ENCODE measurements at places on chromosomes 6 and 20. TPM values are rescaled to one million over a fixed set of nuclear protein-coding genes. Genes with fewer than 3 reads are reported as not detected.

GRCh38 chr20:46085179-46085851 lies 4.4 kb downstream of the NCOA5 start:
- H3K27me3 ChIP-seq = no peaks in the 10 kb centered on the region
- peak; percentile 11 for DNase-seq
- H3K36me3 ChIP-seq = peaks cover 2% of the 10 kb centered on the region
- peaks cover 30% of the 10 kb centered on the region for H3K4me1 ChIP-seq
- no peak overlapping the region for H3K27ac ChIP-seq
- H3K4me3 ChIP-seq = no peak overlapping the region

Gene DDR1
- 42.9 TPM for total RNA-seq

DNA sequence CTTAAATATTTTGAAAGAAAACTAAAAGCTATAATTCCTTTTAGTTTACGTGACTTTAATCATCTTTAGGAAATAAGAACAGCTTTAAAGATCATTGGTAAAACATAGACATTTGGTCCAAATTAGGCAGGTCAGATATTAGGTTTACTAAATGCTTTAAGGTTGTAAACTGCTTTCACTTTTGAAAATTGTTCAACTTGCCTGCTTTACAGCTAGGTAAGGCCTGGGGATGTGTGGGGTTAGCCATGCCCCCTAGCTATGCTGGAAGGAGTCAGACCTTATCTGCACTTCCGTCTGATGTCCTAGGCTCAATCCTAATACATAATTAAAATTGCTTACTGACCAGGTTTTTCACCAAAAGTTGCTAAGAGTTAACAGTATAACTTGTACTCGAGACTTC lies 30.5 kb upstream of the TPD52L1 start:
- no peak overlapping the region for H3K4me3 ChIP-seq
- H3K27me3 ChIP-seq = no peaks in the 10 kb centered on the region
- H3K4me1 ChIP-seq = peaks cover 6% of the 10 kb centered on the region
- H3K27ac ChIP-seq = no peak overlapping the region
- H3K36me3 ChIP-seq = no peaks in the 10 kb centered on the region
- DNase-seq = no peak

GRCh38 chr6:145323646-145324045 lies 411.7 kb downstream of the EPM2A start:
- no peak for DNase-seq
- no peak overlapping the region for H3K4me3 ChIP-seq
- no peak overlapping the region for H3K27ac ChIP-seq
- H3K4me1 ChIP-seq = no peaks in the 10 kb centered on the region
- H3K27me3 ChIP-seq = no peaks in the 10 kb centered on the region

Gene TP53TG5
- not detected for total RNA-seq

- peak overlapping the region; percentile 53 for H3K4me3 ChIP-seq
- H3K4me1 ChIP-seq = peaks cover 32% of the 10 kb centered on the region
- DNase-seq = peak; percentile 26
- no peaks in the 10 kb centered on the region for H3K36me3 ChIP-seq
- H3K27ac ChIP-seq = peak overlapping the region; percentile 66
Measured at GRCh38 chr6:26311385-26312095, 53.5 kb upstream of the BTN3A2 start.

DNA sequence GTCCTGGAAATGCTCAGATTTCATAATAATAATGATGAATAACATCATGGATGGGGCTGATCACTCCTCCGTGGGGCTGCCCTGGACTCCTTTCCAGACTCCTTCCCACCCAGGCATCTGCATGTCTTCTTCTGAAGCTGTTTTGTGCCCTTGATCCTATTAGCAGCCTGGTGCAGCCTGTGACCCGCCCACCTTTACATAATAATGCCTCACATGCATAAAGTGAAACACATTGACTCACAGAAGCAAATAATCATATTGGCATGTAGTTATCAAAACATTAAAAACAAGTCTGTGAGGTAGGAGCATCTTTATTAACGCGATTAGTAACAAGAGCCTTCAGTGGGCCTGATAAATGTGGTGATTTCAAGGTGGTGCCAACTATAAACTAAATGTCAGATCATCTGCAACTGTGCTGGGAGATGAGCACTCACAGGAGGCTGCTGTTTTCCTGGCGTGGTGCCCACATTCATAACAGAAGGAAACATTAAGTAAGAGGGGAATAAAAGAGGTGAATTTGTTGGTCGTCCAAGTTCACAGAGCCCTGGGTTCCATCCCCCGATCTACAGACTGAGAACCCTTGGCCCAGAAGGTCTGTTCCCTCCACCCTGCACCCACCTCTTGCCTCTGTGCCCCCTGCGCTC lies 344.7 kb downstream of the CDH4 start:
- H3K27ac ChIP-seq = no peak overlapping the region
- H3K27me3 ChIP-seq = peaks cover 30% of the 10 kb centered on the region
- H3K4me3 ChIP-seq = no peak overlapping the region

Gene SIRPB2
- total RNA-seq = not detected

- no peak for DNase-seq
- peaks cover 24% of the 10 kb centered on the region for H3K27me3 ChIP-seq
- no peaks in the 10 kb centered on the region for H3K4me1 ChIP-seq
- H3K27ac ChIP-seq = no peak overlapping the region
Measured at GRCh38 chr6:33144373-33144772, 47.9 kb downstream of the COL11A2 start.

DNA sequence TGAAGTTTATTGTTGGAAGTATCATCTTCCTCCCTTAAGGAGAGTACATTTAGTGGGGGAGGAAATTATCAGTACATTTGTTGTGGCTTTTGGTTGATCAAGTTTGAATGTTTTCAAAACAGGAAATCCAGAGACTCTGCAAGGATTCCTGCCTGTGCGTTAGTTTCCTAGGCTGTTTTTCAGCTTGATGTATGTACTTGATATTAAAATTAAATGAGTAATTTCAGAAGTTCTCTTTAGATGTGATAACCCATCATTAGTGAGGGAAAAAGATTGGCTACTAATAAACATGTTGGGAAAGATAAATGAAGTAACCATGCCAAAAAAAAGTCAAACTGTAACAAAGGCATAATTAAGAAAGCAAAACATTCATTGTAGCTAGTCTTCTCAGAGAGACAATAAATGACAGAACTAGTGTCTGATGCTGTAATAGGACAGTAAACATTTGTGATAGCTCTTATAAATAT lies 88.0 kb upstream of the TULP1 start:
- H3K27ac ChIP-seq = no peak overlapping the region
- H3K4me3 ChIP-seq = no peak overlapping the region
- peaks cover 31% of the 10 kb centered on the region for H3K36me3 ChIP-seq
- H3K4me1 ChIP-seq = no peaks in the 10 kb centered on the region
- no peak for DNase-seq
- H3K27me3 ChIP-seq = no peaks in the 10 kb centered on the region

DNA sequence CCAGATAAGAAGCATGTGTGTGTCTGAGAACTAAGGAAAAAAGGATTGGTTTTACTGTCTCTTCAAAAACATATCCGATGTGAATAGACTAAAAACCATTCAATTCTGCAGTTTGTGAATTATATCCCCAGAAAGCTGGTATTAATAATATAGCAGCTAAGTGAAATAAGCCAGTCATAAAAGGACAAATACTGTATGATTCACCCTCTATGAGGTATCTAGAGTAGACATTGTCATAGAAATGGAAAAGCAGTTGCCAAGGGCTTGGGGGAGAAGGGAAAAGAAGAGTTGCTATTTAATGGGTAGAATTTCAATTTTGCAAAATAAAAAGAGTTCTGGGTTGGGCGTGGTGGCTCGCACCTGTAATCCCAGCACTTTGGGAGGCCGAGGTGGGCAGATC lies 137.5 kb downstream of the ATXN1 start:
- no peaks in the 10 kb centered on the region for H3K27me3 ChIP-seq
- DNase-seq = no peak
- no peak overlapping the region for H3K27ac ChIP-seq
- H3K4me1 ChIP-seq = 0 out of 3 replicates have a peak, but pooled peaks cover 2% of the 10 kb centered on the region
- no peak overlapping the region for H3K4me3 ChIP-seq

- no peak for DNase-seq
- peak overlapping the region; percentile 16 for H3K27ac ChIP-seq
- no peaks in the 10 kb centered on the region for H3K27me3 ChIP-seq
- no peaks in the 10 kb centered on the region for H3K36me3 ChIP-seq
- H3K4me1 ChIP-seq = no peaks in the 10 kb centered on the region
- H3K4me3 ChIP-seq = no peak overlapping the region
Measured at GRCh38 chr6:110738899-110739365, 76.3 kb downstream of the CDK19 start.

Gene SSTR4
- not detected for total RNA-seq

Gene CALHM6
- total RNA-seq = not detected

DNA sequence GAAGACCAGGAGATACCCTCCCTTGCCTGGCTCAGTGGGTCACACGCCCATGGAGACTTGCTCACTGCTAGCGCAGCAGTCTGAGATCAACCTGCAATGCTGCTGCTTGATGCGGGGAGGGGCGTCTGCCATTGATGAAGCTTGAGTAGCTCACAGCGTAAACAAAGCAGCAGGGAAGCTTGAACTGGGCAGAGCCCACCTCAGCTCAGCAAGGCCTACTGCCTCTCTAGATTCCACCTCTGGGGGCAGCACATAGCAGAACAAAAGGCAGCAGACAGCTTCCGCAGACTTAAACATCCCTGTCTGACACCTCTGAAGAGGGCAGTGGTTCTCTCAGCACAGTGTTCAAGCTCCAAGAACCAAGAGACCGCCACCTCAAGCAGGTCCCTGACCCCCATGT lies 271.3 kb downstream of the ESR1 start:
- H3K27me3 ChIP-seq = no peaks in the 10 kb centered on the region
- H3K4me1 ChIP-seq = no peaks in the 10 kb centered on the region
- H3K36me3 ChIP-seq = no peaks in the 10 kb centered on the region
- DNase-seq = no peak
- no peak overlapping the region for H3K27ac ChIP-seq

DNA sequence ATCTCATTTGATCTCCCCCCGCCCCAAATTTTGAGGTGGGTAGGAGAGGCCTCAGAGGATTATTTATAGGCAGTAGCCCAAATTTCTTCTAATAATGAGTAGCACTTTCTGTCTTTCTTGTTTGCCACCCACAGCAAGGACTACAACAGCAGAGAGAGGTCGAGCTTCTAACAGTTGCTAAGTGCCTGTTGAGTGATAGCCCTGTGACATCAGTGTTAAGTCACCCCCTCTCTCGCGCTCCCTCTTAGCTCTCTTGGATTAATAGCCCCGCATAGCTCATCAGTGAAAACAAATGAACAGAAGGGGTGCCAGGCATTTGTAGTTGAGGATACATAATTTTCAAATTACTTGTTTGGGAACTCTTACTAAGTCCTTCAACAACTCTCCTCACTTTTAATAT lies 3.5 kb downstream of the ANKRD60 start:
- no peak for DNase-seq
- no peak overlapping the region for H3K27ac ChIP-seq
- no peaks in the 10 kb centered on the region for H3K36me3 ChIP-seq
- H3K4me1 ChIP-seq = peaks cover 8% of the 10 kb centered on the region
- peaks cover 72% of the 10 kb centered on the region for H3K27me3 ChIP-seq

Gene ZDHHC14
- total RNA-seq = 23.1 TPM

Gene EYA4
- not detected for total RNA-seq

Gene SENP6
- 52.9 TPM for total RNA-seq
